T-cell (primary cell): ENCODE measurements at places on chromosomes 12 and 14. TPM values are rescaled to one million over a fixed set of nuclear protein-coding genes. Genes with fewer than 3 reads are reported as not detected.

IL31 gene
- not detected for total RNA-seq

DBX2 gene
- not detected for total RNA-seq

ACOT2 gene
- total RNA-seq: 11.8 TPM

SCN8A gene
- total RNA-seq: 1.0 TPM

GLT1D1 gene
- 0.26 TPM for total RNA-seq

DIP2B gene
- 28.0 TPM for total RNA-seq

FITM1 gene
- 2.5 TPM for total RNA-seq

RAPGEF3 gene
- 0.98 TPM for total RNA-seq

NRL gene
- 3.7 TPM for total RNA-seq

TPPP2 gene
- not detected for total RNA-seq

IL23A gene
- 27.6 TPM for total RNA-seq

RNF212B gene
- not detected for total RNA-seq

C12orf76 gene
- 13.6 TPM for total RNA-seq

C12orf54 gene
- not detected for total RNA-seq
